ENCODE measurements at places on chromosomes 11 and 22. TPM values are rescaled to one million over a fixed set of nuclear protein-coding genes. Genes with fewer than 3 reads are reported as not detected.

The MPPED2 gene
- total RNA-seq = 2.9 TPM

The OR2AG2 gene
- 1.00 TPM for total RNA-seq

The F2 gene
- total RNA-seq = not detected

The OR4A16 gene
- total RNA-seq = not detected

The CCDC83 gene
- total RNA-seq = not detected

The SC5D gene
- 66.3 TPM for total RNA-seq

The TIMP3 gene
- total RNA-seq = 91.6 TPM

The TRIM49B gene
- not detected for total RNA-seq

The MYEOV gene
- 1.1 TPM for total RNA-seq

The LRRC4C gene
- total RNA-seq = under 0.01 TPM

The TRIM21 gene
- 57.5 TPM for total RNA-seq

The MUC2 gene
- not detected for total RNA-seq

The FJX1 gene
- total RNA-seq = 19.3 TPM

The ASRGL1 gene
- total RNA-seq = 2.1 TPM

The CHST1 gene
- 0.31 TPM for total RNA-seq

The RAPSN gene
- total RNA-seq = under 0.01 TPM

The APLNR gene
- not detected for total RNA-seq

The TEX54 gene
- not detected for total RNA-seq

The TMEM25 gene
- 10.3 TPM for total RNA-seq

The CCDC90B gene
- total RNA-seq = 57.8 TPM

The DUSP8 gene
- 0.73 TPM for total RNA-seq

The ASPHD2 gene
- 1.8 TPM for total RNA-seq

The CYB5R2 gene
- 17.6 TPM for total RNA-seq

The VWCE gene
- 0.33 TPM for total RNA-seq

The OR51A4 gene
- total RNA-seq = not detected

The C11orf42 gene
- not detected for total RNA-seq

The PGA5 gene
- not detected for total RNA-seq

The DRICH1 gene
- under 0.01 TPM for total RNA-seq

The DDI1 gene
- total RNA-seq = not detected

The MMP27 gene
- not detected for total RNA-seq

The USH1C gene
- total RNA-seq = not detected

The GNAZ gene
- total RNA-seq = 2.4 TPM

The OR10G7 gene
- not detected for total RNA-seq

The SAA1 gene
- total RNA-seq = not detected

The OR2AG1 gene
- total RNA-seq = not detected

The OR6A2 gene
- total RNA-seq = 0.46 TPM

The TUBA8 gene
- 0.67 TPM for total RNA-seq

The MUC5B gene
- 2.2 TPM for total RNA-seq

The OR51B2 gene
- not detected for total RNA-seq

The SPTBN2 gene
- total RNA-seq = 27.3 TPM

The MYO7A gene
- under 0.01 TPM for total RNA-seq

The MMP12 gene
- not detected for total RNA-seq

The TRIM22 gene
- total RNA-seq = 117 TPM

The CNIH2 gene
- total RNA-seq = 0.34 TPM

The CASP4 gene
- total RNA-seq = 145 TPM

The MMP13 gene
- total RNA-seq = under 0.01 TPM

The VPREB1 gene
- not detected for total RNA-seq

The UPK3A gene
- total RNA-seq = not detected

The PEX16 gene
- total RNA-seq = 29.3 TPM

The FOLR1 gene
- not detected for total RNA-seq

The MS4A4A gene
- not detected for total RNA-seq

The DSCAML1 gene
- not detected for total RNA-seq

The RTCB gene
- 135 TPM for total RNA-seq

The GLB1L3 gene
- total RNA-seq = under 0.01 TPM

The KMT2A gene
- total RNA-seq = 26.5 TPM

Measured in melanocyte of skin (primary cell).